ENCODE measurements at places on chromosomes 2 and 18.

- DNase-seq: no peak
Observed at GRCh38 chr2:207467716-207468347, 61.9 kb upstream of the CREB1 start.

GRCh38 chr2:141820893-141821292 lies 309.9 kb downstream of the LRP1B start:
- DNase-seq: no peak

GRCh38 chr18:9260388-9261380 lies 73.9 kb upstream of the TWSG1 start:
- DNase-seq: no peak

DNA sequence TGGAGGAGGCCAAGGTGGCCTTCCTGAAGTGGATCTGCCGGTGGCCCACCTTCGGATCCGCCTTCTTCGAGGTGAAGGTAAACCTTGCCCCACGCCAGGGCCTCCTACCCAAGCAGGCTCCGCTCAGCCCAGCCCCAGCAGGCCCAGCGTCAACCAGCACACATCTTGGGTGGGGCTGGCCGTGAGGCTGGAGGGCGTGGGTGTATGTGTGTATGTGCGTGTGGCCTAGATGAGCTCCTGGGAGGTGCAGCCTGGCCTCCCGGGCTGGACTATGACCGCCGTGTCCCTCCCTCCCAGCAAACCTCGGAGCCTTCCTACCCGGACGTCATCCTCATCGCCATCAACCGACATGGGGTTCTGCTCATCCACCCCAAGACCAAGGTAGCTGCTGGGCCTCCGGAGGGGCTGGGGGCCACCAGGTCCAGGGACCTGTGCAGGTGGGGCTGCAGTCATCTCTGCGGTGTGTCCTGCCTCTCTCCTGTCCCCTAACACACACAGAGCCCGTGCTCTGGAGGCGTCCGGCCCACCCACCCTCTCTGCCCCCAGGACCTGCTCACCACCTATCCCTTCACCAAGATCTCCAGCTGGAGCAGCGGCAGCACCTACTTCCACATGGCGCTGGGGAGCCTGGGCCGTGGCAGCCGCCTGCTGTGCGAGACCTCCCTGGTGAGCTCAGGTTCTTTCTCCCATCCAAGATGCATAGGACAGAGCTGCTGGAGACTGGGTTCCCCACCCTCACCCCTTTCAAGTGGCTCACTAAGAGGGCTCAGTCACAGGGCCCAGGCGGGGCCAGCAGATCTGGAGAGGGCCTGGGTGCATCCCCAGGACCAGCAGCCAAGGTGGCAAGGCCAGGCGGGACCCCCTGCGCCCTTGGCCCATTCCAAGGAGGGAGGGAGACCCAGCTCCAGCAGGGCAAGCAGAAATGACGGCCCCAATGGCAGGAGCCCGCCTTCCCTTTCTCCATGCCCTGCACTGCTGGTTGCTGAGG lies 9.4 kb upstream of the GPR17 start:
- DNase-seq: no peak

- DNase-seq: no peak
Observed at GRCh38 chr2:24473626-24474025, 17.4 kb upstream of the NCOA1 start.

- DNase-seq: no peak
Observed at GRCh38 chr2:201436141-201436540, 15.1 kb downstream of the TRAK2 start.

DNA sequence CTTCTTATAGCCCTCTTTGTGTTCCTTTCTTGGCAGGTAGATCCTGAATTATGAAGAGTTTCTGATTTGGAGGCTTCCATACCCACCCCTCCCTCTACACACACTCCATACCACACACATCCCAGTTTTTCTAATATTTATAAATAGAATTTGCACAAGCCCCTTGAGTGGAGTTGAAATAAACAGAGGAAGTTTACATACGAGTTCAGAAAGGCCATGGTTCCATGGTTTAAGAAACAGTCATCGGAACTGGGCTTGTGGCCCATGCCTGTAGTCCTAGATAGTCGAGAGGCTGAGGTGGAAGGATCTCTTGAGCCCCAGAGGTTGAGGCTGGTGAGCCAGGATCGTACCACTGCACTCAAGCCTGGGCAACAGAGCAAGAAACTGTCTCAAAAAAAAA lies 62.7 kb upstream of the TANC1 start:
- no peak for DNase-seq

GRCh38 chr18:21398121-21398520 lies 156.1 kb downstream of the GREB1L start:
- DNase-seq: no peak

DNA sequence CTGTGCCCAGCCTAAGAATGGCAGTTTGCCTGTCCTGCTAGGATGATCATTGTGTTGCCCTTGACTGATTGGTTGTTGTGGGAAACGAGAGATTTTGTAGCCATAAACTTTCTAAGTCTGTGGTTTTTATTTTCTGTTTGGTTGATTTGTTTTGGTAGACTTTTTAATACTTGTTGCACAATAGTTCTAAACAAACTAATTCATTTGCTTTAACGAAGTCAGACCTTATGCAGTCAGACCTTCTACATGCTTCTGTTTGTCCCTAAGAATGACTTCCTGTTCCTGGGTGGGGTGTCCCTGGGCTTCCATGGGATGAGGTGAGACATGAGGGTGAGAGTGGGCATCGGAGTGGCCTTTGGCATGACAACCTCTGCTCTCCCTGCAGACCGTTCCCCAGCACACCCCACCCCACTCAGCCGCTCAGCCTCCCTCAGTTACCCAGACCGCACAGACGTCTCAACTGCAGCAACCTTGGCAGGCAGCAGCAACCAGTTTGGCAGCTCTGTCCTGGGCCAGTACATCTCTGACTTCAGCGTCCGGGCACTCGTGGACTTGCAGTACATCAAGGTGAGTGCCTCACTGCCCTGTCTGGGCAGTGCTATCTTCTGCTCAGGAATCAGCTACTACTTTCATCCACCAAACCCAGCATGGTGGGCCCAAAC lies 7.8 kb upstream of the CNNM3 start:
- no peak for DNase-seq

- DNase-seq: no peak
Observed at GRCh38 chr2:238854246-238854645, 6.4 kb downstream of the TWIST2 start.

GRCh38 chr2:170929686-170930050 lies 615 bp downstream of the GORASP2 start:
- DNase-seq: no peak

GRCh38 chr18:62625019-62625418 lies 90.3 kb upstream of the PHLPP1 start:
- DNase-seq: no peak

DNA sequence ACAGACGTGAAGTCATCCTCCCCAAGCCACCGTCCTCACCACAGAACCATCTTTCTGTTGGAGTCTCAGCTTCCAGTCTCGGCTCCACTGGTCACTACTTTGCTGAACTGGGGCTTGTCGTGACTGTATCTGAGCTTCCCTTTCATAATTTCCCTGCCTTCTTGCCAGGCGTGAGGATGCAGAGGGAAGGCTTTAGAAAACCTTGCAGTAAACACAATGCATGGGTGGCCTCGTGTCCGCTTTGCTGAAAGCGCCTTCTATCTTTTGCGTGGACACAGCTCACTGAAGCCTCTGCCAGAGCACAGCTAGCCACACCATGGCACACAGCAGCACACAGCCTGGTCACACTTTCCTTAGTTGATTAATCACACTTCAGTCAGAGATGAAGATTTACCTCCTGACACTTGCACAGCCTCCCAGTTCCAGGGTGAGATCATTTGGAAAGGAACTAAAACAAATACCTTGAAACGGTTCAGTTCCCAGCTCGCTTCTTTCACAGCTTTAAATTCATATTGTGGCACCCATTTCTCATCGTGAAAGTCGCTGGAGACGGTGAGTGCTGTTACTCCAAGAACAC lies 2.8 kb upstream of the GPR45 start:
- no peak for DNase-seq

- DNase-seq: no peak
Observed at GRCh38 chr2:39290433-39290832, 46.7 kb upstream of the CDKL4 start.

GRCh38 chr18:36624451-36625167 lies 204.2 kb downstream of the TPGS2 start:
- no peak for DNase-seq

- DNase-seq: no peak
Observed at GRCh38 chr18:7066965-7067555, 50.5 kb downstream of the LAMA1 start.

- DNase-seq: no peak
Observed at GRCh38 chr2:179186126-179186525, 78.5 kb downstream of the SESTD1 start.

DNA sequence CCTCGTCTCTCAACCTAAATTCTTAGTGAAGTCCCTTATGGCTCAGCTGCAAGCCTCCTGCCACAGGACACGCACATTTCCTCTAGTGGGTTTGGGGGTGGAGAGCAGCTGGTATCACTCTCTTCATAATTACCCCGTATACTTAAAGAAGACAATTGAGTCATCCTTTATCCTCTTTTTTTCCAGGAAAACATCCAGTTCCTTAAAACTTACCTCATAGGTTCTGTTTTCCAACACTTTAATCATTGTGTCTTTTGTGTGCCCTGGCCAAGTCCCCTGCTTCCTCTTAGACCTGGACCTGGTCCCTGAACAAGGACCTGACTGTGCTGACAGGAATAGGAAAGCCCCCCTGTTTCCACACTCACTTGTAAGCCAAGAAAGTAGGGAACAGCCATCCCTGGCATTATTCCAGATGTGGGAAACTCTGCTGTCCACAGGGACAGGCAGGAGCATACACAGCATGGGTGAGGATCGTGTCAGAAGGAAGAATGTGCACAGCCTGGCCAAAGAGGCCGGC lies 42.3 kb upstream of the MYO1B start:
- no peak for DNase-seq

- DNase-seq: no peak
Observed at GRCh38 chr2:20111311-20112131, 60.1 kb upstream of the LAPTM4A start.

- DNase-seq: no peak
Observed at GRCh38 chr2:39416140-39416539, 20.9 kb downstream of the MAP4K3 start.

DNA sequence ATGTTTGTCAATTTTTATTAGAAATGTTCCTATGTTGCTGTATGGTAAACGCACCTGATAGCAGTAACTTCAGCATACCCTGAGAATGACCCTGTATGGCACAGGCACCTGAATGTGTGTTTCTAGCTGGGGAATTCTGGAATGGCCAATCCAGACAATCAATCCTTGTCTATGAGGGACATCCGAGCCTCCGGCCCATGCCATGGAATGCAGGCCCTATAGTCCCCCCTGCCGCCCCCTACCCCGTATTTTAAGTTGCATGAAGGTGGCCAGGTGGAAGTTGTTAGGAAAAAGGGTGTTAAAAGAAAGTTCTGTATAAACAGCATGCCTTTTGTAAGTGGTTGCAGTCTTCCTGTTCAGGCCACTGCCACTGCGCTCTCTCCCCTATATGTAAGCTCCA lies 595.9 kb downstream of the DSC3 start:
- no peak for DNase-seq

GRCh38 chr2:99763764-99764163 lies 273.9 kb upstream of the REV1 start:
- no peak for DNase-seq

DNA sequence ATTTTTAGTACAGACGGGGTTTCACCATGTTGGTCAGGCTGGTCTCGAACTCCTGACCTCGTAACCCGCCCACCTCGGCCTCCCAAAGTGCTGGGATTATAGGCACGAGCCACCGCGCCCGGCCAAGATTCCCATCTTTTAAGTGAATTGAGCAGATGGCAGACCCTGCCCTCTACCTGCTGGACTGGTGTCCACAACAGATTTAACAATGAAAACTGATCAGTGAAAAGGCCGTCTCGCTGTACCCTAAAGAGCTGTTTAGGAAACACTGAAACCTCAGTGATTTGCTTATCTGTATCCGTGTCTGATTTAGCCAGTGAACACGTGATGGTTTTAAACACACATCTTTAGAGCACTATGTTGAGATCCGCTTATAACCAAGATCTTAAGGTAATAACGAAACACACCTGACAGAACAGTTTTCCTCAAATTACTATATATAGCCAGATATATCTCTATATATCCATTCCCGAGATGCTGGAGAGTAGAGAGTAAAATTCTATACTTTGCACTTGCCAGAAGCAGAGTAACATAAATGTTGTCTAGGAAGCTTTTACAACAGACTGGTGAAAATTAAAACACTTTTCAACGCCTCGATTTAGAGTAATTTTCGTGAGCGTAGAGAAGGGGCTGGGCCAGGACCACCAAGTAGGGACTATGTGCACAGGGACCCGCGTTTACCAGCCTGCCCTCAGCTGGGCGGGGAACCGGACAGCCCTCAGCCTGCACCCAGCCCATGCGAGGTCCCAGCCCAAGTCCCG lies 594 bp downstream of the FAM161A start:
- DNase-seq: no peak

DNA sequence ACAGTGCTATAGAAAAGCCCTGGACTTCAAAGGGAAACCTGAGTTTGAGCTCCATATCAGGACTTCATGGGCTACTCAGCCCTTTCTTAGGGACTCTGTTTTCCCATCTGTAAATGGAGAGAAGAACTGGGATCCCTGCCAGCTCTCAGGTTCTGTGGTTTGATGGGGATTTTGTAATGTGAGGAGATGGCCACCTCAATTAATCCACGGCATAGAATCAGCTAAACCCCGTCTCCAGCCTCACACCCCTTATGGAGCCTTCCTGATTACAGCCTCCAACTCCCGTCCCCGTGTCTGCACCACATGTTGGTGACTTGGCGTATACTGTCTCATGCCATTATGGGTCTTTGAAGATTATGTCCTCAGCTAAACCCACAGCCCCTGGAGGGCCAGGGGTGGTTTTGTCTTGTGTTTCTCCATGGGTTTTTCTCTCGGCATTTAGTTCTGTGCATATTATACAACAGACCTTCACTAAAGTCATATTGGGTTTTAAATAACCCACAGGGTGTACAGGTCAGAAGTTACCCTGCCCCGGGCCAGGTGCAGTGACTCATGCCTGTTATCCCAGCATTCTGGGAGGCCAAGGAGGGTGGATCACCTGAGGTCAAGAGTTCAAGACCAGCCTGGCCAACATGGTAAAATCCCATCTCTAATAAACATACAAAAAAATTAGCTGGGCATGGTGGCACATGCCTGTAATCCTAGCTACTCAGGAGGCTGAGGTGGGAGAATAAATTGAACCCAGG lies 63.8 kb upstream of the PPP1CB start:
- no peak for DNase-seq

GRCh38 chr2:101173707-101174295 lies 22.6 kb upstream of the TBC1D8 start:
- no peak for DNase-seq

- no peak for DNase-seq
Observed at GRCh38 chr2:23761638-23762037, 165.3 kb downstream of the ATAD2B start.

GRCh38 chr2:147467441-147467840 lies 377.4 kb upstream of the ACVR2A start:
- DNase-seq: no peak

All from stimulated activated CD8-positive, alpha-beta memory T cell treated with anti-CD3 and anti-CD28 coated beads, Interleukin-15, amount 100 ng/mL, for 24 hours (primary cell).